ENCODE measurements at places on chromosomes 12 and 14.

DNA sequence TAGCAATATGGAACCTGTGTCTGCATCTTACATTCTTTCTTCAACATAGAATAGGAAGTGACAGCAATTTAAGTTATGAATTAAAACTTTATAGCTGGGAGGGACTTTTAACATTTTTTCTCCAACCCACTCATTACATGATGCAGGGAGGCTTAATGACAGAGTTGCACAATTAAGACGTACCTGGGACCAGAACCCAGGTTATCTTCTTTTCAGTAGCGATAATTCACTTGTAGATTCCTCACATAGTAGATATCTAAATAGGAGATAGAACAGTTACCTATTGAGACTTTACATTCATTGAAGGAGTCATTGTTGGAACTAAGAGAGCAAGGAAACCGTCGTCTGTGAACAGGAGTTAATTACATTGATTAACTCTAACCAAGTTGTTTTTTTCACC lies 5.1 kb downstream of the SRGAP1 start:
- DNase-seq: no peak

DNA sequence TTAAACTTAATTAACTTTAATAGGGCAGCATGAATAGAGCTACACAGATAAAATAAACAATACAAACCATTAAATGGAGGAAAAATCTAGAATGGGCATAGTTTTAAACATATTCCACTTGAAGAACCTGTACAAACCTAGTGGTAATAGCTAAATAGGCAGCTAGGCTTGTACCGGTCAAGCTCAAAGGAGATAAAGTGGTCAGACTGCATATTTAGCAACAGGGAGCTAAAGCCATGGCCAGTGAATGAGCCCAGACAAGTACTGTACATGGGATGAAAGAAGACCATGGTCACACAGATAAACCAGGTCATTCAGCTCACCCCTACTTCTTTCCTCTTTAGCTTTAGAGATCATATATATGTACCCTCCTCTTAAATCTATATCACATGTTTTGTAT lies 186.6 kb upstream of the KRR1 start:
- no peak for DNase-seq

GRCh38 chr12:42002563-42002962 lies 142.1 kb downstream of the GXYLT1 start:
- DNase-seq: no peak

GRCh38 chr12:116263844-116264243 lies 13.6 kb downstream of the MED13L start:
- no peak for DNase-seq

DNA sequence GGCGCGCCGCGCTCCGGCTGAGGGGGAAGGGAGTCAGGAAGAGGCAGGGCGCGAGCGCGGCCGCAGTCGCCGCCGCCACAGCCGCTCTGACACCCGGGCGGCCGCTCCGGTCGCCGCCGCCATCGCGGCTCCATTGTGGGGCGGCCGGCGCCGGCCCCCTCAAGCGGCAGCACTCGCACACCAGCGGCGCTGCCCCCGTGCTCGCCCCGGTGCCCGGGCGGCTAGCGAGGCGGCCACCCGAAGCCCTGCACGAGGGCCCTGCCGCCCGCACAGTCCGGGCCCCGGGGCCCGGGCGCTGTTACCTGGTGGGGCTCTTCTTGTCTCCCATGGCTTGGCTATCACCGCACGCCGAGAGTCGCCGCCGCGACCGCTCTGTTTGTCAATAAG lies 202 bp downstream of the YAF2 start:
- no peak for DNase-seq

GRCh38 chr12:103901518-103902173 lies 28.6 kb upstream of the HSP90B1 start:
- DNase-seq: peak; percentile 20

- DNase-seq: no peak
Observed at GRCh38 chr12:87870493-87871460, 158.4 kb downstream of the C12orf50 start.

DNA sequence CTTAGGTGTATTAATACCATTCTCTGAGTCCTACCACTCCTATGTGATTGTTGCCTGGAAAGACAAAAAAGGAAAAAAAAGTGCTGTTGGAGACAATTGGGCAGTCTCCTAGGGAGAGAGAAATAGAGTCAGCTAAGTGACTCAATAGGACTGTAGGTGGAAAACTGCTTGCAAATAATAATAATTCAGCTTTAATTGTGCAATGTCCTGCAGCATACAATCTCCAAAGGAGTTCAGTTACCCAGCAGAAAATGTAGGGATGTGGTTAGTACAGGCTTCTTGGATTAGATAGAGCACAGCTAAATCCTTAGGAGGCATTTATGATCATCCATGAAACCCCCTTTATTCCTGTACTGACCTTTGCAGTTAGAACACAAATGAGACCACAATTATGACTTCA lies 3.0 kb upstream of the SRSF9 start:
- DNase-seq: no peak

- DNase-seq: no peak
Observed at GRCh38 chr12:131024026-131024425, 70.3 kb downstream of the ADGRD1 start.

GRCh38 chr14:42947991-42948390 lies 1341.3 kb downstream of the LRFN5 start:
- DNase-seq: no peak

DNA sequence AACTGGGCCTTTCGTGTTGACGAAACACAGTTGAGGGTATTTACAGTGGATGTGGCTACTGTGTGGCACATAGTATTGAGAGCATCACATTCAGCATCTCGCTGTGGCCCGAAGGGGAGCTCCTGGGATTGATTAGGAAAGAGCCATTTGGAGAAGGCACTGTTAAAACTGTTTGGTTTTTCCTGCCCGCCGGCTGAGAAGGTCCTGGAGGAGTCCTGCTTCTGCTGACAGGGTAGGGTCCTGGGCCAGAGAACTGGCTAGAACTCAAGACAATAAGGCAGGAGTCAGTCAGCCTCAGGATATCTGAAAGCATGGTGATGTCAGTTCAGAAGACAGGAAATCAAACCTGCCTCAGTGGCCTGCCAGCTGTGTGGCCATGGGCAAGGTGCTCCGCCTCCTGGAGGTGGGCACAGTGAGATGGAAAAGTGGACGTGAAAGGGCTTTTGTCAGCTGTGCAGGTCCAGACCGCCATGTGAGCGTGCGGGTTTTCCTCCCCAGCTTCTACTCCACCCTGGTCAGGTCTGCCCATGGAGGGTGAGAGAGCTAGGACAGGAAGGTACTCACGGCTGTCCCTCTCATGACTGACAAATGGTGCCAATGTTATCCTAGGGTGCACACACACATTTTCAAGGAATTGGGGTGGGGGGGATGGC lies 92.3 kb downstream of the NTF3 start:
- DNase-seq: no peak

- DNase-seq: no peak
Observed at GRCh38 chr12:6198556-6198955, 1.6 kb upstream of the CD9 start.

DNA sequence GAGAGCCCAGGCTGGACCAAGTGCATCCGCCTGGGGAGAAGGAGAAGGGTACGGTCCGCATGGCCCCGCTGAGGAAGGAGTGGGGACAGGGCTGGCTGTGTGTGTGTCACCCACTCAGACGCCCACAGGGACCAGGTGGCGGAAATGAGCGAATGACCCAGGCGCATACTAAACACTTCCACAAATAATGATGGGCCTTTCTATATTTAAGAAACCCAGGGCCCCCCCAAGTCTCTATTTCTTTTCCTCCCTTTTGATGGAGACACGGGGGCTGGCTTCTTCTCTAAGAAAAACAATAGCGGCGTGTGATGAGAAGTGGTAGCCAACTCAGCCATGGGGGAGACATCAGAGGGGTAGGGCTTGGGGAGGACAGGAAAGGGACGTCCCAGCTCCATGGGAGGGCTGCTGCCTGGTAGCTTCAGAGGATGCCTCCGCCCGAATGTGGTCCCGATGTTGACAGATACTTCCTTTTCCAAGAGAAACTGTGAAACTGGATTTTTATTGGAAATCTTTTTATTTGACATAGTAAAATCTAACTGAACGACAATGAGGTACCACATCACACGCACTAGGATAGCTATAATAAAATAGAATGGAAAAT lies 6.3 kb upstream of the MAP1LC3B2 start:
- DNase-seq: no peak

- DNase-seq: peak; percentile 27
Observed at GRCh38 chr12:57836442-57837375, 9.8 kb downstream of the CTDSP2 start.

- DNase-seq: no peak
Observed at GRCh38 chr14:101074196-101075024, 170.9 kb upstream of the RTL1 start.

DNA sequence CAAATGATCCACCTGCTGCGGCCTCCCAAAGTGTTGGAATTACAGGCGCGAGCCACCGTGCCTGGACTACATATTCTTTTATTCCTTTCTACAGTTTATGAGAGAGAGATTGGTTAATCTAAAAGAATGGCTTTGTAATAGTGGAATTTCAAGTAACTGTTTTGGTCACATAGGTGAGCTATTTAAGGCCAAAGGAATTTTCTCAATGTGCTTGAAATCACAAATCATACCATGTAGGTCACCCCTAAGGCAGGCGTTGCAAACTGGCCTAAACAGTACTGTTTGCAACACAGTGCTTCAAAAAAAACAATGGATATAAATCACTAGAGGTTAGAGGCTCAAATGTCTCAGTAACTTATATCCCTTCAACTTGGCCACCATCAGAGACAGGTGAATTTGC lies 103.7 kb upstream of the PTPRR start:
- no peak for DNase-seq

DNA sequence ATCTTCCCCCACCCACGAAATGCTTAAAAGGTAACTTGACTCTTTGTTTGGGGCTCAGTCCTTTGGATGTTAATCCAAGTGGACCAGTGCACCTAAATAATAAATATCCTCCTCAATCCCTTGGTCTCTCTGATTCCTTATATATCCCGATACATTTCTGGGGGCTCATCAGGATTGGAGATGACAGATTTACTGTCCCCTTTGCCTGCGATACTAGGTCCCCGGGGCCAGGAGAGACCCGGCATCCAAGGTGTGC lies 26.3 kb downstream of the KLRK1 start:
- no peak for DNase-seq

DNA sequence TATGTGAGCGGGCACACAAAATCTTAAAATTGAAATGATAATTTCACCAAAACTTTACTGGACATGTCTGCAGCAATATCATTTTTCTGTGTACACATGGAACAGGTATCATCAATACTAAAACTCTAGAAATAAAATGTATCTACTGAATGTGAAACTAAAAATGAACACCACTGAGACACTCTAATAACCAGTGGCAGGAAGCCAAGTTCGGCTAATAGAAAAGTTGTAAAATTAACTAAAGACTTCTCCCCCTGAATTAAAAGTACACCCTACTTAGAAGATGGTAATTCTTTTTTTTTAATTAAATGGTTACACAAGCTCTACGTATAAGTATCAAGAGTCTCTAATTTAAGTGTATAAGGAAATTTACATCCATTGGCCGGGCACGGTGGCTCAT lies 227.2 kb downstream of the MED13L start:
- DNase-seq: no peak

DNA sequence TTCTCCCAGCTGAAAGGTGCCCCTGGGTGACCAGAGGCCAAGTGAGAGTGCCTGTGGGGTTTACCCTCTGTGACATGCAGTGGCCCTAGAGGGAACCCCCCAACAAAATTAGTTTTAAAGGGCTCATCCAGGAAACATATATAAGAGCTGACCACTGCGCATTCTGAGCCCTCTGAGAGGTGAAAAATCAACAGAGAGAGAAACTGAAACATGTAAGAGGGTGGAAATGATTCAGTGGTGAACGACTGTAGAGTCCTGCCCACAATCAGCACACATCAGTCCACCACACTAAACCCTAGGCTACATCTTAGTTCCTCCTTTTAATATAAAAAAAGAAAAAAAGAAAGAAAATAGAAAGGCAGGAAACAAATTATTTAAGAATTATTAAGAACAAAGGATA lies 21.0 kb upstream of the ACSM4 start:
- DNase-seq: no peak

GRCh38 chr12:88633312-88633711 lies 53.0 kb upstream of the KITLG start:
- DNase-seq: no peak

DNA sequence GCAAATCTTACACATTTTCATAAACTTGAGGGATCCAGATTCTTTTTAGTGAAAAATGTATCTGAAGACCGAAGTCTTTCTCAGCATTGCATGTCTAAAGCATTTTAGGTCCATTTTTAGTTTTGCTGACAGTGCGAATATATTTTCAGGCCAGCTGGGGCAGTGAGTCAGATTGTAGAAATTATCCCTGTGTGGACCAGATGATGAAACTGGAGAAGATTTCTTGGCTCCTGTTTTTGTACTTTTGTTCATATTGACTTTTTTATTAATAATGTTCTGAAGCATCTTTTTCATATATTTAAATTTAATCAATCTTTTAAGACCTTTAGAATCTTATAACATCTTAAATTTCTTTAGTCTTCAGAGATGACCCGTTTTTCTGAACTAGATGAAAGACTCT lies 173.1 kb downstream of the FLRT2 start:
- DNase-seq: no peak

GRCh38 chr14:52356025-52356424 lies 41.9 kb downstream of the PTGER2 start:
- DNase-seq: no peak

GRCh38 chr12:83321971-83322370 lies 635.3 kb downstream of the TMTC2 start:
- no peak for DNase-seq

GRCh38 chr14:32567543-32568384 lies 238.7 kb downstream of the AKAP6 start:
- no peak for DNase-seq

GRCh38 chr12:110217996-110218674 lies 62.9 kb upstream of the ATP2A2 start:
- DNase-seq: no peak

- no peak for DNase-seq
Observed at GRCh38 chr12:4665236-4665635, 16.3 kb downstream of the NDUFA9 start.

DNA sequence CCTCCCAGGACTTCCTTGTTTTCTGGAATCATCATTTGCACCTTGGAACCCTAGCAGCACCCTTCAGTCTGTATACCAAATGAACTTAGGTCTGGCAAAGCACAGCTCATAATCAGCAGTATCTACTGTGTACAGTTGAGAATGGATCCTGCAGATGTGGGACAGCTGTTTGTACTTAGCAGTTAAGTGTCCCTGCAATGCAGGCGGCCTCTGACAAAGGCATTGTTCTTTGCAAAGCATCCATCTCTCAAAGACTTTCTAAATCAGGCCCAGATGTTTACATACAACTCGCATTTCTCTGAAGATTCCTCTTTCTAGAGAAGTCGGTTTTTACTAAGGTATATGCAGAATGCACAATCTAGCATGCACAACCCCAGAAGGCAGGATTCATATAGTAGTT lies 170.5 kb upstream of the RBM19 start:
- no peak for DNase-seq

All from stimulated activated CD4-positive, alpha-beta T cell treated with anti-CD3 and anti-CD28 coated beads, Interleukin-4, amount 100 ng/mL, for 1 hour (primary cell).